Kidney glomerular epithelial cell (primary cell): ENCODE measurements at places on chromosomes 5 and 9.

- no peak for DNase-seq
Observed at GRCh38 chr9:95754533-95755420, 120.7 kb upstream of the ERCC6L2 start.

- DNase-seq, result peak; percentile 68
Observed at GRCh38 chr5:62460578-62460983, 48.0 kb downstream of the IPO11 start.

- DNase-seq, result no peak
Observed at GRCh38 chr5:3481175-3481574, 114.5 kb upstream of the IRX1 start.

DNA sequence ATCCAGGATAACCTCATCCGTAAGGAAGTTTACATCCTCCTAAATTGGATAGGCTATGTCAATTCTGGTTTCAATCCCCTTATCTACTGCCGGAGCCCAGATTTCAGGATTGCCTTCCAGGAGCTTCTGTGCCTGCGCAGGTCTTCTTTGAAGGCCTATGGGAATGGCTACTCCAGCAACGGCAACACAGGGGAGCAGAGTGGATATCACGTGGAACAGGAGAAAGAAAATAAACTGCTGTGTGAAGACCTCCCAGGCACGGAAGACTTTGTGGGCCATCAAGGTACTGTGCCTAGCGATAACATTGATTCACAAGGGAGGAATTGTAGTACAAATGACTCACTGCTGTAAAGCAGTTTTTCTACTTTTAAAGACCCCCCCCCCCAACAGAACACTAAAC is 1.3 kb downstream of the ADRB2 start:
- no peak for DNase-seq

- DNase-seq, result no peak
Observed at GRCh38 chr5:82445726-82446335, 167.7 kb upstream of the RPS23 start.
